Dermis blood vessel endothelial cell (primary cell): ENCODE measurements at places on chromosomes 2 and 18. TPM values are rescaled to one million over a fixed set of nuclear protein-coding genes. Genes with fewer than 3 reads are reported as not detected.

- no peak for DNase-seq
Measured at GRCh38 chr18:68791801-68792200, 6.1 kb upstream of the CCDC102B start.

GRCh38 chr18:54739476-54739875 is 88.8 kb upstream of the RAB27B start:
- DNase-seq, result no peak

DNA sequence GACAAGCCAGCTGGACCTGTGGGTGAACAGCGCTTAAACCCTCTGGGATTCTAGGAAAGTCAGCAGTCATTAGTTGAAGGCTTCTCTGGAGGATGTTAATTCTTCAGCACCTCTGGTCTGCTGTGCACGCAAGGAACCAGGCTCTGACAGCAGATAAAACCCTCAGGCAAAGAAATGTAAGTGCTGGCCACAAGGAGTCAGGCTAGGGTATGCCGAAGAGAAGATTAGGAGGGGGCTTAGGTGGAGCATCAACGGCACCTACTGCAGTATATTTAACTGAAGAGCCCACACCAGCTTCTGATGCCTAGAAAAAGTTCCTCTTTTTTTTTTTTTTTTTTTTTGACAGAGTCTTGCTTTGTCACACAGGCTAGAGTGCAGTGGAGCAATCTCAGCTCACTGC is 304.2 kb upstream of the MC4R start:
- DNase-seq, result no peak

DNA sequence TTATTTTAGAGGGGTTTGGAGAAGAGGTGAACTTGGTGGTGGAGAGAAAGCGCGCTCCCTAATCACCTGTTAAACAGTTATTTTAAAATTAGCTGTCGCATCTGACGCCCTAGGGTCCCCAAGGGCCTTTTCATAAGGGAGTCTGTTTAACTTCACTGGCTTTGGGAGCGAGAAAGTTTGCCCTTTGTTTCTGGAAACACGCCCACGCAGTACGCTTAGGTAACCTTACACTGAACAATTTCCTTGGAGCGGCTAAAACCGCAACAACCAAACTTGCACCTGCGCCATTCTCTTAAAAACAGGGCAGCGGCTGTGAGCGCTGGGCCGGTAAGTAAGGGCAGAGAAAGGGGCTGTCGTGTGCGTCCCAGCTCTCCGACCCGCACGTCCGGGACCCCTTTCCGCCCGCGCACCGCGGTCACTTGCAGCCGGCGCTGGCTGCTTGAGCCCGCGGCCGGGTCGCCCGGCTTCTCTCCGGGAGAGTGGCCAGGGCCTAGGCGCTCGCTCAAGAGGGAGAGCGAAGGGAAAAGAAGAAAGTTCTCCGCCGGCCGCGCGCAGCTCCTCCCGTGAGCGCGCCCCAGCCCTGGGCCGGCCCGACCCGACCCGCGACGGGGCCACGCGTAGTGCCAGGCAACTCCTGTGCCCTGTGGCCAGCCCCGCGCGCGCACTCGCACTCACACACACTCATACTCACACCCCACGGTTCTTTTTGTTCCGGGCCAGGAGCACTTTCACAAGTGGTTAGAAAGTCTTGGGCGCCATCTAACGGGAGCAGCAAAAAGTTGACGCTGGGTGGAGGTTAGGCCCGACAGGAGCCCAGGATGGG is 19.2 kb downstream of the POU3F3 start:
- peak; percentile 76 for DNase-seq

Gene GPR39
- under 0.01 TPM in 1 of 2 replicates, not detected in the other for total RNA-seq

DNA sequence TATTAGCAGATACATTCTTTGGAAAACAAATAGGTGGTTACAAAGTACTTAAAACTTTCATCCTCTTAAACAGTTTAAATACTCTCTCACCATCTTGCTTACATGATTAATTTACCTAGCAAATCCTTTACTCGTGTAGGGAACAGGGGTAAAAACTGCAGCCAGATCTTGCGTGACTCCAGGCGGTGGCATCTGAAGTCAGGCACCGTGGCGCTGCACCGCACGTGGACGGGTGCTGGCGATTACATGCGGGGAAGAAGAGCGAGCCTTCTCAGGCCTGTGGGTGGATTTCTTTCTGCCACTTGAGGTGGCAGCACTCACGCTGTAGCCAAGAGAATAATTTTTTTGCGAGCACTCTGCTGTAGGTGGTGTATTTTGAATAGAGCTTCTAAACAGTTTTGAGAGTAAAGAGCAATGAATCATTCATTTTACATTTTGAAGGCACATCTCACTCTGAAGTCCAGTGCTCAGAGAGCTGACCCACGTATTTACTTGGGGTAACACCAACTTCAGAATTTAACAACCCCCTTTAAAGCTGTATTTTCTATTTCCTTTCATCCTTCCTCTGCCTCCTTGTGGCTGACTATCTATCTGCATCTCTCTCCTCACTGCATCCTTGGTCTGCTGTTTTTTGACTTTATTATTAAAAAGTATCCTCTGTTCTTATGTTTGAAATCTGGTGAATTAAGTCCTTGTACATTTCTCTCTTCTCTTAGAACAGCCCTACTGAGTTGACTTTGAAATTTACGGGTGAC is 68.9 kb downstream of the EPAS1 start:
- DNase-seq, result peak; percentile 23
